ENCODE measurements at places on chromosomes 16 and 17.
A peak's percentile ranks its signal among the peaks of the same experiment; 100 is the strongest.

- DNase-seq: peak; percentile 38
These were observed 16.5 kb upstream of the NSMCE1 start for GRCh38 chr16:27284865-27285675.

- no peak for DNase-seq
These were observed 67.9 kb downstream of the TNRC6C start for GRCh38 chr17:78026381-78026780.

DNA sequence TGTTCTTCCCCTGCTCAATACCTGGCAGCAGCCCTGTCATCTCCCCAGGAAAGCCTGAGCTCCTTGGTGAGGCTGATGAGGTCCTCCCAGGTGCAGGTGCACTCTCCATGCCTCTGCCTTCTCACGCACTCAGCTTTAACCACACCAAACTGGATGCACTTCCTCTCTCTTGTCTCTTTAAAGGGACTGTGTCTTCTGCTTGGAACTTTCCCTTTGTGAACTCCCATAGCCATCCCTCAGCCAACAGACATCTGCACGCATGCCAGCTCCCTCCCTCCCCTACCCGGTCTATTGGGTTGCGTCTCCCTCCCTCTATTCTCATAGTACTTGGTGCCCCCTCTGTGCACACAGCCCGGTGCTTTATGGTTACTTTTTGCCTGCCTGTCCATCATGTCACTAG is 231.2 kb downstream of the MSI2 start:
- DNase-seq: no peak

DNA sequence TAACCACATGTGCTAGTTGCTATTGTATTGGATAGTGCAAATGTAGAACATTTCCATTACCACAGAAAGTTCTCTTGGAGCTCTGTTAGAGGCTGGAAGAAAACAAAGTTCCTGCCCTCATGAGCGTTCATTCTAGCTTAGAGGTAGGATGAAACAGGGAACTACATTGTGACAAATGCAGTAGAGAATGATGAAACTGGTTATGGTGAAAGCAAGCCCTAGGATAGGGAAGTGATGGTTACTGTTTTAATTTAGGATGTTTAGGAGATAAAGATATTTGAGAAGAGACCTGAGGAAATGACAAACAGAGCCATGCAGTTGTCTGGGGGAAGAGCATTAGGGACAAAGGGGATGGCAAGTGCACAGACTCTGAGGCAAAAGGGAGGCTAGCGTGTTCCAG is 50.7 kb downstream of the AATF start:
- DNase-seq: no peak

DNA sequence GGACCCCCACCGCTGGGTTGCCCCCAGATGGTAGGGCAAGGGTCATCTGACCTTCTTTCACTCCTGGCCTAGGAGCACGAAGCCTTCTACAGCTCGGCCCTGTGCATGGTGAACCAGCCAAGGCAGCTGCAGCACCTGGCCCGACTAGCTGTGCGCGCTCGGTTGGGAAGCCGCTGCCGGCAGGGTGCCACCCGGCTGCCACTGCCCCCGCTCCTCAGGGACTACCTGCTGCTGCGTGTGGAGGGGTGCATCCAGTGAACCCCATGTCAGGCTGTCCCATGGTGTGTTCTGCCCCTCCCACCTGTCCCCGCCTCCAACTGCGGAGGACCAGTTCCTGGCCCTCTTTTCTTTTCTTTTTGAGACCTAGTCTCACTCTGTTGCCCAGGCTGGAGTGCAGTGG is 7.6 kb downstream of the ASB16 start:
- no peak for DNase-seq

- DNase-seq: no peak
These were observed 70.3 kb upstream of the LGALS9 start for GRCh38 chr17:27560668-27561067.

GRCh38 chr16:72111657-72112451 is 18.2 kb downstream of the DHX38 start:
- DNase-seq: no peak

DNA sequence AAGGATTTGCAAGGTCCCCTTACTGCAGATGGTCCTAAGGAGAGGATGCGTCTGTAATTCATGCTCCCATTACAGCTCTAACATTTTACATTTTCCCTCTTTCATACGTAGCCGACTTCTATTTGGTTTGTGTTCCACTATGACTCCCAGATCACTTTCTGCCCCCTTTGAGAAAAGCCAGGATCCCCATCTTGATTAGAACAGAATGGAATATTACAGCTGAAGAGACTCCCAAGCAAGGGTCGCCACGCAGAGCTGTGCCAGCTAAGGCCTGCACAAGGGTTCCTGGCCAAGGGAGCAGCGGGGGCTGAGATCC is 3.4 kb upstream of the CDT1 start:
- no peak for DNase-seq

DNA sequence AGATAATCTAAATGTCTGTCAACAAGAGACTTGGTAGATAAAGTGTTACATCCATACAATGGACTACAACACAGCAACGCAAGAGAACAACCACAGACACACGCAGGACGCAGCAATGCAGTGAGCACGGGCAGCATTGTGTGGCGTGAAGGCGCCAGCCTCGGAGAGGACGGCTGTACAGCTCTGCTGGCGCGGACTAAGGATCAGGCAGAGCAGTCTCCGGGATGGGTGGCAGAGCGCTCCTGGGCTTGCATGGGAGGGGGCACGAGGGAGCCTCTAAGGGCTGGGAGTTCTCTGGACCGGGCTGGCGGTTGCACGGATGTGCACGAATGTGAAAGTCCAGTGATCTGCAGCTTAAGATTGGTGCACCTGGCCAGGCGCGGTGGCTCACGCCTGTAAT is 34.5 kb downstream of the ACTG1 start:
- no peak for DNase-seq

DNA sequence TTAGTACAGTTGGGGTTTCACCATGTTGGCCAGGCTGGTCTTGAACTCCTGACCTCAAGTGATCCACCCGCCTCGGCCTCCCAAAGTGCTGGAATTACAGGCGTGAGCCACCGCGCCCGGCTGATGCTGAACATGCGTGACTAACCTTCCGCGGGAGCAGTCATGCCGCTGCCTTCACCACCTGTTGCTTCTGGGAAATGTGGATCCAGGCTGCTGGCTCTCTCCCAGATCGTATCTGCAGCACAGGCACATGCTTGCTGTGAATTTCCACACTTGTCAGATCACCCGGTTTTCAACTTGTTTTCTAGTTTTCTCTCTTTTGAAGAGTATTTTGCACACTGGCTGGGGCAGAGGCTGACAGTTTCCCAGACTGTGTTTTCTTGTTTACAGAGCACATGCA is 97.9 kb downstream of the ADCY9 start:
- no peak for DNase-seq

- no peak for DNase-seq
These were observed 26.0 kb upstream of the ITGB4 start for GRCh38 chr17:75695141-75695829.

DNA sequence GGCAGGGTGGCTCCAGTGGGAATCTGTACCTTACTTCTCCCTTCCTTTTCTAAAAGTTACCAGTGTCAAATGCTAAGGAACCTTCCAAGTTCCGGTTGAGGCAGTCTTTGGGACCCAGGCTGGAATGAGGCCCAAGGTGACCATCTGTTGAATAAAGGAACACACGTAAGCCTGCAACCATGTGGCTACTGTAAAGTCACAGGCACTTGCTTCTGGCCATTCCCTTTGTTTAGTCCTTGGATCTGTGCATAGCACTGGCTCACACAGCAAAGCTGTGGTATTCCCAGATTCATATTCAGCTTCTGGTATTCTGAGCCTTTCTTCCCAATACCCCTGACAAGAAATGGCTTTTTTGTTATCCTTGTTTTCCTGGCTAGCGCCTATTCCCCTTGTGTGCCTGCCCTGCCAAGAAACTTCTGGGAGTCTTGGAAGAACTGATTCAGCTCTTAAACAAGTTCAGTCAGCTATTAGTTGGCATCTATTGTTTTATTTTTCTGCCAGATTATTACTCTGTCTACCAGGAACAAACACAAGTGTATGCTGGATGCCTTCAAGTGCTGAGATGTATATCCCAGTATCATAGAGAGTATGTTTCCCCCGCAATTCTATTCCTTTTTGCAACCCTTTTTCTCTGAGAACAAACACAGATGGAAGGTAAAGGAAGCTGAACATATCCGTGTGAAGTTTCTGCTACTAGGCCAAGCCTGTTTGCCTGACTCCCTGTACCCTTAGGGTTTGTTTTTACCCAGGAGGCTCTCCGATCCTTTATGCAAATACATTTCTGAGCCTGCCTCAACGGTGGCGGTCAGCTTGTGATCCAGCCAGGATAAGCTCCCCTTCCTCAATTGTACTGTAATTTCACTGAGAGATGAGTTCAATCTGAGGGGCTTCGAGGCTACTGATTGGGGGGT is 13.2 kb downstream of the TMEM238L start:
- DNase-seq: no peak

GRCh38 chr16:47590472-47590871 is 129.3 kb downstream of the PHKB start:
- DNase-seq: no peak

- DNase-seq: no peak
These were observed 68.6 kb downstream of the CDYL2 start for GRCh38 chr16:80735846-80736245.

DNA sequence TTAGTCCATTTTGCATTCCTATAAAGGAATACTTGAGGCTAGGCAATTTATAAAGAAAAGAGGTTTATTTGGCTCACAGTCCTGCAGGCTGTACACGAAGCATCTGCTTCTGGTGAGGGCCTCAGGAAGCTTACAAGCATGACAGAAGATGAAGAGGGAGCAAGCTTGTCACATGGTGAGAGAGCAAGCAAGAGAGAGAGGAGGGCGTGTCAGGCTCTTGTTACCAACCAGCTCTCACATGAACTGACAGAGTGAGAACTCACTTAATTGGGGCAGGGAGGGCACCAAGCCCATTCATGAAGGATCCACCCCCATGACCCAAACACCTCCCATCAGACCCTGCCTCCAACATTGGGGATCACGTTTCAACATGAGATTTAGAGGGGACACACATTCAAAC is 1.6 kb downstream of the CHCT1 start:
- no peak for DNase-seq

DNA sequence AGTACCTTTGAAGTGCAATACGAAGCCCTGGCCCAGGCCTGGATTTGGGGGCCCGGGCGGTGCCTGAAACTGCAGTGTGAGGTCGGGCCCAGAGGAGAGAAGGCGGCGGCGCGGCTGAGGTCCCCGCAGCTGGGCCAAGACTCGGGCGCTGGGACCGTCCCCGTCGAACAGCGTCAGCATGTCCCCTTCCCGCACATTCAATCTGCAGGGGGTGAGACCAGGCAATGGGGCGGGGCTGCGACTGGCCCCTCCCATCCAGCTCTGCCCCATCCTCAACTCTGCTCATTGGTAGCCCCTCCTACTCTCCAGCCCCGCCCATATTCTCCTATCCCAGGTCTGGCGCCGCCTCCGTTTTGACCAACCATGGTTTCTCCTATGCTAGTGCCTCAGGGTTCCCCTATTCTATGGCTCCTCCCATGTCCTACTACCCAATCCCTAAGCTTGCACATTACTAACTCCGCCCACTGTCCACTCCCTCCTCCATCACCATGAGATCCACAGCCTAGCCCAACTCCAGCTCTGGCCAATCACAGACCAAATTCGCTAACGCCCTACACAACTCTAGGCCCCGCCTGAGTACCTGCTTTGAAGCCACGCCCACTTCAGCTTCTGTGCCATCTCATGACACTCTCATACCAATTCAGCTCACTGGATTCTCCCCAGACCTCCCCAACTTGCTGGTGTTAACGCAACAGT is 14.4 kb upstream of the CDIPT start:
- DNase-seq: peak; percentile 69

- no peak for DNase-seq
These were observed 98.8 kb upstream of the MED13 start for GRCh38 chr17:62163847-62164246.

DNA sequence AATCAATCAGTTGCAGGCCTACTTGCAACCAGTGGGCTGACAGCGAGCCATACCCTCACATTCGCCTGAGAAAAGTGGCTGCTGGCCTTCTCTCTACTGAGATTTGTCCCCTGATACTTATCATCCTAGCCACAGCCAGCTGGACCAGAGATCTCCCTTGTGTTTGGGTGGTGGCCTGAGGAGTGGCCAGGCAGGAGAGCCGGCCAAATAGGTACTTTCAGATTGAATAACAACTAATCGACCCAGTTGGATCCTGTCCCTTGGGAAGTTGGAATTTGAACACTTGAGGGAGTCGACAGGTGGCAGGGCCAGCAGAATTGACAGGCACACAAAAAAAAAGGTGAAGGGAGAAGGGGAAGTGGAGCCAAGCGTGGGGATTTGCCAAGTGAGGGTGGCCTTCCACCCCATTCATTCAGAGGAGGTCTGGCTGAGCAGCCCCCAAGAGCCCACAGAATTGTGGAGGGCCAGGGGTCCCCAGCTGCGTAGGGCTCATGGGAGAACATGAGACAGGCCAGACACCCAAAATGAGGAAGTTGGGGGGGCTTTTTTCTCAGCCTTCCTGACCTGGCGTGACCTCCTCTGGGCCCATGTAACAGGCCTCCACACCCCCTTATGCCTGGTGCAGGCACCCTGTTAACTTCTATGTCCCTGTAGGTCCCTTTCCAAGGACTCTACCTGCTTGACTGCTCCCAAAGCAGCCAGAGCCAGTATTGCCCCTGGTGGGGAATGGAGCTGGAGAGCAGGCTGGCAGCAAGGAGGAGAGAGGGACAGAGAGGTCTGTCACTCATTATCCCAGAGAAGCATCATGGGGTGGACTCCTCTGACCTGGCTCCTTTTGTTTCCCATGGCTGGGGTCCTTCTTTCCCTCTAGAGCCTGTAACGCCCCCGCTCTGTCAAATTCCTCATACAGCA is 2.9 kb upstream of the RANGRF start:
- no peak for DNase-seq

DNA sequence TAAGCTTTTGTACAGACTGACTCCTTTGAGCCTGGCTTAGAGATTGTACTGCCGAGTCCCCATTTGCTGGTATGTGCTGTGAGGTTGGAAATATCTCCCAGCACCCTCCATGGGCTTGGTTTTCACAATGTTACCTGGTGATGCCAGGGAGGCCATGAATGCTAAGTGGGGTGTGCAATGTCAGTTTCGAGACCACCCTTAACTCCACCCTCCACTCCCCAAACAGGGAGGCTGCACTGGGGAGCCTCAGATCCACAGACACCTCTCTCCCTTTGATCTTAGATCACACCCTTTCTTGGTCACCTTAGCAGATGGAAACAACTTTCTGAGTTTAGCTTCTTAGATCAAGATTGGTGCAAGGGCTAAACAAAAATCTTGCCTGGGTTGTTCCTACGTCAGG is 28.6 kb upstream of the PIK3R6 start:
- no peak for DNase-seq

GRCh38 chr16:53258809-53259208 is 175.5 kb upstream of the RBL2 start:
- no peak for DNase-seq

- no peak for DNase-seq
These were observed 14.9 kb downstream of the MYO1D start for GRCh38 chr17:32861981-32862380.

Measured in activated CD8-positive, alpha-beta memory T cell treated with anti-CD3 and anti-CD28 coated beads, Interleukin-2, amount 10 ng/mL, durations not matched to agents 7 days and 5 days (primary cell).